GF-D8 (cell line): ENCODE measurements at places on chromosomes 11 and 22.
A peak's percentile ranks its signal among the peaks of the same experiment; 100 is the strongest.

- DNase-seq = peak; percentile 74
Observed at GRCh38 chr22:36435516-36436415, 45.7 kb downstream of the TXN2 start.

DNA sequence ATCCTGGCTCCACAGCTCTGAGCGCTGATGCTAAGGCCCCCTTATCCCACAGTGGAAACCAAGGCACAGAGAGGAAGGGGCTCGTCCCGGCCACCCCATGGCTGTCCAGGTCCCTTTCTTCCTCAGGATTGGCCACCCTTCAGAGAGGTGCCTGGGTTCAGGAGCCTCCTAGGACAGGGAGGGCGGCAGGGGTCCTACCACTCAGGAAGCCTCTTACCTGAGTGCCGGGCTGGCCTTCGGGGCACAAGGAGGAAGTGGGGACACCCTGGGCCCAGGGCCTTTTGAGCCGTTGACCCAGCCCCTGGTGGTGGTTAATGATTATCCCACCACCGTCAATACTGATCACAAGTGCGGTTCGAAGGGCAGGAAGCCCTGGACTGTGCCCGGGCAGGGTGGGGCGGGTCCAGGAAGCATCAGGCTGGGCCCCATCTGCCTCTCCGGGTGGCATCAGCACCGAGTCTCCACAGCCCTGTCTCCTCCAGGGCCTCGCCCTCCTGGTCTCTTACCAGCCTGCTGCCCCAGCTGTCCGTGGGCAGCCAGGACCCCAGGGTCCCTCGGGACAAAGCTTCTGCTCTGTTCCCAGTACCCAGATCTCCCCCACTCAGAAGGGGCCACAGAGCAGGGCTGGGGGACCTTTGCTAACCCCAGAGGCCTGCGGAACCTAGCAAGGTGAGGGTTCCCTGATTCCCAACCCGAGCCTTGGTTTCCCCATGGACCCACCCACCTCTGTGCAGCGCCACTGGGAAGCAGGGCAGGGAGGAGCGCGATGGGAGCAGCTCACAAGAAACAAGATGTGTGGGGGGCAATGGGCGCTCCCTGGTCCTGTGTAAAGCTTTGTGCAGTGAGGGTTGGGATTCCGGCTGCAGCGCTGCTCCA, 15.0 kb upstream of the EHD1 start:
- no peak for DNase-seq

DNA sequence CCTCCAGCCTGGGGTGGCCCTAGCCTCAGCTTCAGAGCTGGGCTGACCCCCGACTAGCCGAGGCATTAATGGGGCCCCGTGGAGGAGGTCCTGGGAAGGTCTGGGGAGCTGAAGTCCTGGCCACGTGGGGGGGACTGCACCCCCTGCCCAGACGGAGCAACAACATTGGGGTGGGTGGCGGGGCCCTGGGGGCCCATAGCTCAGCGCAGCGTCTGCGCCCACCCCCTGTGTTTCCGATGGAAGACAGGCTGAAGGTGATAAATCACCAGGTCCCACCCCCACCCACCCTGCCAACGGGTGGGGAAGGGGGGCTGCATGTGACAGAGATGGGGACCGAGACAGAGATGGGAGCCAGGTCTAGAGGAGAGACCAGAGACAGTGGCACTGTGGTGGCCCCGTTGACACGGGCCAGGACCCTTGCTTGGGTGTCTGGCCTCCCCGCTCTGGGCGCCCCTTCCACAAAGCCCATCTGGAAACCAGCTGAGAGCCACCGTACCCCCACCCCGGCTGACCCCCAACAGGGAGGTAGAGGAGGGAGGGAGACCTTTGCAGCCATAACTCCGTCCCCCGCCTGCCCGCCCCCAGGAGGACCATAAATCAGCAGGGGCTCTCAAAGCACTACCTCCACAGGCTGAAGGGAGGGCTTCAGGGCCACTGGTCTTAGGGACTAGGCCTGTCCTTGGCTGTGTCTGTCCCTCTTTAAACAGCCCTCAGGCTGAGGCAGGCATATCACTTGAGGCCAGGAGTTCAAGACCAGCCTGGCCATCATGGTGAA, 8.2 kb downstream of the GP1BB start:
- DNase-seq = no peak

DNA sequence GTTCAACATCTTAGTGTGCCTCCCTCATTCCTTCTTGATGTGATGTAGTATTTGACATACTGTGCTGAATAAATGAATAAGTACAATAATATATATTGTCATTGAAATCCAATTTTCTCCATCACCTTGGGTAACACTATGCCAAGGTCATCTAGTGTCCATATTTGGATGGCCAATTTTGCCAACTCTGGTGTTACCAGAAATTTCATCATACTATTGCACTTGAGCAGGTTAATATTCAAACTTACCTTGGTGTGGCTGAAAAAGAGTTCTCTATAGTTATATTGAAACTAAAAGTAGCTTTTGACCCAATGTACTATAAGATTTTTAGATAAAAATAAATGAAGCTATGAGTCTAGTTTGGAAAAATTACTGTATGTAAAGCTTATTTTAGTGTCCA, 98.2 kb upstream of the SLC6A5 start:
- no peak for DNase-seq

DNA sequence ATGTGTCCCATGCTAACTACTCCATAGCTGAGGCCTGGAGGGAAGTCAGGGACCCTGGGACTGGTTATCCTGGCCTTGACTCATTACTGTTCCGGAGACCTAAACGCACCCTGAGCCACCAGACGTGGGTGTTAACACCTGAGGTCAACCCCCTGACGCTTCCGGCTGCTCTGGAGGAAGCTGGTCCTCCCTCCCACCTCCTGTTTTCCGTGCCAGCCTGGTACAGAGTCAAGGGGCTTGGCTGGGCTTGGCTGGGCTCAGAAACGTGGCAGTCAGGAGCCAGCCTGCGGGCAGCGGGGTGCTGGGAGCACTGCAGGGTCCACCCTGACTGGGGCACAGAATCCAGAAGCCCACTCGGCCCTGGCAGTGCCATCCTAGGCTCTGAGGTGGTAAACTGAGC, 2.6 kb downstream of the TMPRSS4 start:
- no peak for DNase-seq

GRCh38 chr11:2209900-2210321, 38.3 kb upstream of the TH start:
- no peak for DNase-seq

- DNase-seq = no peak
Observed at GRCh38 chr11:126864934-126865333, 135.6 kb downstream of the KIRREL3 start.

DNA sequence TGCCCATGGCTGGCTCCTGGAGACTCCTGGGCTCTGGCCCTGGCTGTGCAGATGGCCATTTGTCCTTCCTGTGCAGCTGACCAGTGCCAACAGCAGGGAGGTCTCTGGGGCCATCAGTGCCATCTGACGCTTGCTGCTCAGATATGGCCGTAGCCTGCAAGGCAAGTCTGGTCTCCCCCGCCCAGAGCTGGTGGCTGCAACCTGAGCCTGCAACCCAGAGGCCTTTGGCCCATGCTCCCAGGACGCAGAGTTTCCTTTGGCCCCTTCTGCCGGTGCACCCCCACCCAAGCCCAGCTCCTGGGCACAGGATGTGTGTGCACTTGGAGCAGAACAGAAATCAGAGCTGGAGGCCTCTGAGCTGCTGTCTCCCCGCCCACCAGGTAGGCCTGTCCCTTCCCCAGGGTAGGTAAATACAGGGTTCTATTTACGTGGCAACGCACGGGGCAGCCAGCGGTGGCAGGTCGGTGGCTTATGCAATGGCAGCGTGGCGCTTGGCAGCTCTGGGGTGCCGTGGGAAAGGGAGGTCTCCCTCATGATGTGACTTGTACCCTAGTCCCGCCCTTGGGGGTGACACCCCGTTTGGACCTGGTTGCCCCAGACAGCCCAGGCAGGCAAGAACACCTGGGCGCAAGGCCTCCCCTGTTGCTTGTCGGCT, 21.0 kb upstream of the MYEOV start:
- no peak for DNase-seq

DNA sequence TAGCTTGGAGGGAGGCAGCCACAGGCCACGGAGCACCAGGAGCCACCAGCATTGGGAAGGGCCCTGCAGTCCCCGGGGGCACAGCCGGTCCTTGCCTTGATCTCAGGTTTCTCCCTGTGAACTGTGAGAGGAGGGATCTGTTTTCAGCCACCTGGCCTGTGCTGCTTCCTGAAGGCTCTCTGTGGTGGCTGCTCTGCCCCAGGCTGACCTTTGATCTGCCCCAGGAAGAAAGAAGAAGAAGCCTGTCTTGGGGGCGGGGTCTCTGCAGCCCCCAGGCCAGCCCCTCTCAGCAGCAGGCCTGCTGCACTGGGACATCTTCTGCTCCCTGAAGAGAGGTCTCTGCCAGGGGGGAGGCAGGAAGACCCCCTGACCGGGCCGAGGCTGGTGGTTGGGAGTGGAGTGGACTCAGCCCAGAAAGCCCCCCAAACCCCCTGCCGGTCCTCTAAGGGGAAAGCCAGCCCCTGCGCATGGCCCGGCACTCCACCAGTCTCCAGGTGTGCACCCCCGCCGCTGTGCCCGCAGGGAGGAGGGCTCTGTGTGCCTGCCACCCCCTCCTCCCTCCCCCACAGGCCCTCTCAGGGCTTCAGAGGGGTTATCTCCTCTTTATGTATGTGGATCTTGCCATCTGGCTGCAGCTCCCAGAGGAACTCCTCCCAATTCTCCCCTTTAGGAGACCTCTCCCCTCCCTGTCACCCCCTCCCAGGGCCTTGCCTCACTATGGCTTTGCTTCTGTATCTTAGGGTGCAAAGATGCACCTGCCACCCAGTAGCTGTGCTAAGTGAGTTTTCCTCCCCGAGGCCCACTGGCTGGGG, 675.3 kb downstream of the BRD1 start:
- no peak for DNase-seq

DNA sequence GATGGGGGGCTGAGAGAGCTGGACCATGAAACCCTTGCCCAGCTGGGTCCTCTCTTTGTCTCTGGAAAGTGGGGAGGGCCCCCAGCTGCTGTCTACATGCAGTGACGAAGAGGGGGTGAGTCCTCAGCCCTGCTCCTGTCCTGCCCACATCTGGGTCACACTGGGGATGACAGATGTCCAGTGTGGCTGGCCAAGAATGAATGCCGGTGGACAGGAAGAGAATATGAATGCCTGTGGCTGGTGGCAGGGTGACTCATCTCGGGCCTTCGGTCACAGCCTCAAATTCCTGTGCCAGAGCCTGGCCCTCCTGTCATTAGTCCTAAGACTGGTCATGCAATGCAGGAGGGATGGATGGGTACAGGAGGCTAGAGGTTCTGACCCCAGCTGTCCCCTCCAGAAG, 2.2 kb upstream of the PNPLA3 start:
- no peak for DNase-seq

GRCh38 chr11:96038046-96038445, 114.1 kb upstream of the MTMR2 start:
- no peak for DNase-seq

DNA sequence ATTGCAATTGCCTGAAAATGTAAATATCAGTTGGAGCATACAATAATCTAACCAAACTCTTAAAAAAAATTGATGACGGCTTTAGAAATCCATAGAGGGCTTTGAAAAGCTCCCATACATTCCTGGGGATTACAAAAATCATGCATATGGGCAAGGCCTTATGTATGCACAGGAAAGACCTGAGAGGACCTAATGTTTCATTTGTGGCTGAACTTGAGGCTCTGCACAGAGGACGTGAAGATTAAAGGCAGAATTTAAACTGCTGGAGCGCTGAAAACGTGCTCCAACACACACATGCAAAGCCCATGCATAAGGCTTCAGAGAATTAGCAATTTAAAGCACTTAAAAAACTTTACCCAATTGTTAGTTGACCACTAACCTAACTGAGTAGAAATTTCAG, 3.5 kb downstream of the OR5B12 start:
- DNase-seq = no peak

GRCh38 chr22:27148055-27148454, 490.7 kb downstream of the MIAT start:
- DNase-seq = no peak

DNA sequence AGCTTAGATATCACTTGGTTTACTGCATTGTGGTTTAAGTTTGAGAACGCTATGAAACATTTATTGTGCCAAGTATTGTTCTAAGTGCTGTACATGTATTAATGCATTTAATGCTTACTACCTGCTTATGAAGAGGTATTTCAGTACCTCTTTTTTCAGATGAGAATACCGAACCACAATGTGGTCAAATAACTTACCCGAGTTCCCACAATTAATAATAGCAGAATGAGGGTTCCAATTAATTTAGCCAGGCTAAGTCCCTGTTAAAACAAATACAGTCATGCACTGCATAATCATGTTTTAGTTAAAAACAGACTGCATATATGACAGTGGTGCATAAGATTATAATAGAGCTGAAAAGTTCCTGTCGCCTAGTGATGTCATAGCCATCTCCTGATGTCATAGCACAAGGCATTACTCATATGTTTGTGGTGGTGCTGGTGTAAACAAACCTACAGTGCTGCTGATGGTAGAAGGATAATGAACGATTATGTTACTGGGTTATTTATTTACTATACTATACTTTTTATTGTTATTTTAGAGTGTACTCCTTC, 4.3 kb downstream of the ZC3H12C start:
- no peak for DNase-seq

DNA sequence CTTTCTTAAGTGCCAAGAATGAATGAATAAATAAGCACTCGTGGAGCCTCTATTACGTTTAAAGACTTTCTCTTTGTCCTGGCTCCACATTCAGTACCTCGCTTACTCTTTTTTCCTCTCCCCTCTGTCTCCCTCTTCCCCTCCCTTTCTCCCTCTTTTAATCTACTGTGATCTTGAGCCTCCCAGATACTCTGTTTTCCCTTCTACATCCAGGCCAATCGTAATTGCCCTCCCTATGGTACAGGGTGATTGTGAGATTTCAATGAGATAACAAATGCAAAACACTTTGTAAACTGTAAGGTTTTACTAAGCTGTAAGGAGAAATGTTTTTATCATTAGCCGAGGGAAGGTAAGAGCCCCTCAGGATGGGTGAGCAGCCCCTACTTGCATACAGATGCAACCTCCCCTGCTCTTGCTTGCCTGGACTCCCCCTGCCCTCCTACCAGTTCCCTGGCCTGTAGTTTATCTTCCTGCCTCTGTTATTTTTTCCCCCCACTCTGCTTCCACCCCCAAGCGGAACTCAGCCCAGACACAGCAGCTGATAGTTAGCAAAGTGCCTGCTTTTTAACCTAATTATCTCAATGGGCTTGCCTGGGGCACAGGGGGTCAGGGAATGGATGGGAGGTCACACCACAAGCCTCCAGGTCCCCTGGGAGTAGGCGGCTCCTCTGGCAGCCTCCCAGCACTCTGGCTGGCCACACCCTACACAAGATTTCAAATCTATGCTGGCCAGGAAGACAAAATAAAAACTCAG, 76.9 kb upstream of the CADM1 start:
- DNase-seq = no peak

DNA sequence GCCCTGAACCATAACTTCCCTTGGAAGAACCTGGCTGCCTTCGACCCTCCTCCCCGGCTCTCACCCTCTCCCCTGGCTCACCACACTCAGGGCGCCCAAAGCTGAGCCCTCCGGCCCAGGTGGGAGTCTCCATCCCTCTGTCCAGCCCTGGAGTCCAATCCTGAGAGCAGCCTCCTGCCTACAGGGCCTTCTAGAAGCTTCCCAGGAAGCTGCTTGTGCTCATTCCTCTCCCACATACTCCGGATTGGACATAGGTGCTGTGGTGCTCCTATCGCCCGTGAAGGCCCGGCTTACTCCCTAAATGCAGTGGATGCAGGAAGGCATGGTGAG, 1332.0 kb downstream of the BRD1 start:
- DNase-seq = no peak

- DNase-seq = no peak
Observed at GRCh38 chr11:128696941-128697340, 3.1 kb downstream of the FLI1 start.

- DNase-seq = peak; percentile 24
Observed at GRCh38 chr11:33723238-33723881, 12.9 kb downstream of the CD59 start.
